ENCODE measurements at places on chromosomes 3 and 15.

- no peak for DNase-seq
Measured at GRCh38 chr3:81406318-81406717, 355.1 kb downstream of the GBE1 start.

DNA sequence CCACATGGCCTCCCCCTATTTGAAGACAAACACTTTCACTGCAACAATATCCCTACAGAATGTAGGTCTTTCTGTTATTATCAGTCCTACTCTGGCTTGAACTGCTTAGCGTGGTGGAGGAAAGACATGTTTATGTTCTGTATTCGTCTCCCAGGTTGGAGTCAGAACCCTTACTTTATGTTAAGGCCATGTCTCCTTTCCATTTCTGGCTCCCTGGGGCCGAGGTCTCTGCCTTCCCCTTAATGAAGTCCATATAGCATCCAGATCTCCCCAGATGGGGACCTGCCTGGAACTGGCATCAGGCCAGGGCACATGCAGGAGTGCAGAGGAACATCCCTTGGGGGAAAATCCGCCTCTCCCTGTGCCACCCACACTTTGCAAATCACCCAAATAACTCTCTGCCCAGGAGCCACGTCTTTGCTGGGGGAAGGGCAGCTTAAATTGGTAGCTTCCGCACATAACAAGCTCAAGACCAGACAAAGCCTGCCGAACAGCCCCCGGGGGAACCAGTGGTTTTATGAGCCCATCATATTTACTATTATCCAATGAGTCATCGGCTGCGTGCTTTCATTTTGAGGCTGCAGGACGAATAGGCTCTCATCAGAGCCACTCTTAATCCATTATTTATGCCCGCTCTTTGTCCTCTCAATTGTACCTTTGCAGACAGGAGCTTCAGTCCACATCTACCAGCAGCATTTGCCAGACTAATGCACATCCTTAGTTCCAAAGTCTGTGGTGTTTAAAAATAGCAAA is 237.0 kb downstream of the UACA start:
- DNase-seq: no peak

DNA sequence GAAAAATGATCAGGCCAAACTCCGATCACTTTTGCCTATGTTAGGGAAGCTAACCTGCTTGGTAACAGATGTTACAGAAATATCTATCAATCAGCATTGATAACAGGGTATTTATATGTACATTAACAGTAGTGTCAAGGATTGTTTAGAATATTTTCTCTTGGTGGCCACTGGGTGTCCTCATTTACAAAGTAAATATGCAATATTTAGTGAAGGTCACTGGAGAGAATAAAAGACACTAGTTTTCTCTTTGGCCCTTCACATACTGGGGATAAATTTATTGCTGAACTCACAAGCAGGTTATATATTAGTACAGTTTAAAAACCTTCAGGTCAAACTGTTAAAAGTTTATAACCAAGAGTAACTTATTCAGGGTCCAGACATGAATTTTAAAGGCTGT is 69.0 kb downstream of the TIGIT start:
- no peak for DNase-seq

DNA sequence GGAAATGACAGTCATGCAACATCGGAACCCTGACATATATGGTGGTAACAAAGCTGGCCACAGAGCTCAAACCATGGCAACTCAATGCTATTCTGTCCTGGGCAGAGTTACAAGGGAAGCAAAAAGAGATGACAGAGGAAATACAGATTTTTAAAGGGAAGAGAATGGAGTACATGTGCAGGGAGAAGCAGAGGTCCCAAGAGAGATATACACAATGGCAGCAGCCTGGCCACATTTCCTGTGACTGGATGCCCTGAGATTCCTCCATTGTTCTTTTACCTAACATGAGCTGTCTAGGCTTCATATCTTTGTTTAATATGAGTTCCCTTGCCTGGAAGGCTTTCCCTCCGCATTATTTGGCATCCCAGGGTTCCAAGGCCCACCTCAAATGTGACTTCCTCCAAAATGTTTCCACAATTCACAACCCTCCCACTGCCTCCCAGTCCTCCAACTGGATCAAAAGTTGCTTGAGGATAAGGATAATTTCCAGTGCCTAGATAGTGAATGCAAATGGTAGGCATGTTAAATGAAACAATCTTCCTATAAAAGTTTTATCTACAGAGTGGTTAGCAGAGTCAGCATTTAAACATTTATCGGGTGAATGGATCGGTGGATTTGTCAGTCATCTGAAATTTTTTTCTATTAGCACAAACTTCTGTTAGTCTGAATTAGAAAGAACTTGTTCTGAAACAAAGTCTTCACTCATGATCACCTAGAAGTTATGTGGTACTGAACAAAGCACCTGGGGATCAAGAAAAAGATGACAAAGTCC is 86.2 kb downstream of the DHX30 start:
- no peak for DNase-seq

GRCh38 chr3:71303627-71304200 is 279.8 kb downstream of the FOXP1 start:
- DNase-seq: no peak

DNA sequence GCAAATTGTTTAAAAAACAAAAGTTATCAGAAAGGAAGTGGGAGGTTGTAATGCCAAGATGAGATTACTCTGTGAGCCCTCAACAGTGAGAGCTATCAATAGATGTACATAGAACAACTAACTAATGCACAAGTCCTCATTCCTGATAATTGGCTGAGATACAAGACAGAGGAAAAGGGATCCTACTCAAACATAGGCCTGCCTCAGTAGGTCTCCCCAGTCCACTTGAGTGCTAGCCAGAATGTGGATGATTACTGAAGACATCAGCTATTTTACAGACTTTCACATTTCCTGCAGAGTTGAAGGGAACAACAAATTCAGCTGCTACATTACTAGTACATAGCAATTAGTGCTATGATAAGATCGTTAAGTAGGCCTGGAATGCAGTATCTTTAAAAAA is 981.9 kb downstream of the TUSC7 start:
- DNase-seq: no peak

DNA sequence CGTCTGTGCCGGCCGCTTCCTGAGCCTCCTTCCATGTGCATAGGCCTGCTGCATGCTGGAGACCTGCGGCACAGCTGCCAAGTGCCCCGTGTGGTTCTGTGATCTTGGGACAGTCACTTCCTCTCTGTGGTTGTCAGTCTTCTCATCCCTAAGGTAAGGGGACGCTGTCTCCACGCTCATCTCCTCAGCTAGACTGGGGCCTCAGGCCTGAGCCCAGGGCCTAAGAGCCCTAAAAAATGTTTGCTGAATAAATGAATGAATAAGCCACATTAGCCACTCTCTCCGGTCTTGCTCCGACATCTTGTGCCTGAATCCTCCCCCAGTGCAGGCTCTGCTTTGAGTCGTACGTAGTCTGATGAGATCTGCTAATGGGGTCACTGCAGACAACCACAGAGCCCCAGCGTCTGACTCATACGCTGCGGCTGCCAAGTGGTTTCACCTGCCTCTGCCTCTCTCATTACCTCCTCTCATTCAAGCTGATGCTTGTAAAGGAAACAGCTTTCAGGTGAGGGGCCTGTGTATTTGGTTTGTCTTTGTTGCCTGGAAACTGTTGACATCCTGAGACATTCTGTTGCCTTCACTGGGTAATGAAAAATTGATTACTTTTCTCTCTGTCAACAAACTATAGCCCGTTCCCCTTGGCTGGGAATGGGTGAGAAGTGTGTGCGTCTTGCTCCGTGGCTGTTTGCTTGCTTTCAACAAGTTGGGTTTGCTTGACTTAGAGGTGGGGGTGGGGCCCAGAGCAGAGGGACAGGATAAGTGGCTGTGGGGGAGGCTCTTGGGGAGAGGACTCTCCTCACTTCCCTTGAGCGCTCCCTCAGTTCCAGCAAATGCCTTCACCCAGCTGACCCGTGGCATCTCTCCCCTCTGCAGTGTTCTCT is 15.9 kb downstream of the RPLP1 start:
- peak; percentile 45 for DNase-seq

DNA sequence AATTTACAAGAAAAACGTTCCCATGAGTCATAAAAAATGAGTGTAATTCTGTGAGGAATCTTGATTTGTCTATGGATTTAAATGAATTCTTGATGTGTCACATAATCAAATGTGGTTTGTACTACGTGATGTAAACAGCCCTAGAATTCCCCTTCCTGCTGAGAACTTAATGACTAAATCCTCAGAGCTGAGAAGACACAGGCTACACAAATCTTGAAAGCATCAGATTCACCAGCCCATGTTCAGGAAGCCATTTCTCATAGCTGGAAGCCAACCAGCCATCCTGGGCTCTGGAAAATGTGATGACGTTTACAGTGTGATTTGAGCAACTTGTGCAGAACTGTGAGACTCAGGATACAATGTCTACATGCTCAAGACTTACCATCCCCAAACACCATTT is 193.7 kb upstream of the MME start:
- peak; percentile 99 for DNase-seq

DNA sequence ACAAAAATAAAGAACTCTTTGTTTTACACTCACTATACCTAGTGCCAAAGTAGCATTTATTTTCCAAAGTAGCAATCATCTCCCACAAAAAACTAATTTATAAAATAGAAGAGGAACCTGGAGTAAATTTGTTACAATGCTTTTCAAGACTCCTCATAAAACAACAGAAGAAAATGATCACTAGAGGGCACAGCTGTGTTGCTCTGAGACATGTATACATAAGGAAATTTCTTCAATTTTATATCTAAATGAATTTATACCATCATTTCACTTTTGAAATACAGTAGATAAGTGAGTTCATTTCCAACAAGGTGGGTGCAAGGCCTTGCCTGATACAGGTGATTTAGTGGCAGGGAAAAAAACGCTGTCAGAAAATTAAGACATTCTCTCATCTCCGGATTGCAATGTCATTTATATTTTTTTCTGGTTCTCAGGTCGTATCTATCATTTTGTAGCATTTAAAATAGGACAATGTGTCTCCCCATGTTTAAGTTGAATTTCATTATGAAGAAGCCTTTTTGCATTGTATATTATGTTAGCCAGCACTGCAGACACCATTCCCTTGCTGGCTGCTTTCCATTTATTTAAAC is 25.3 kb upstream of the ARHGEF26 start:
- DNase-seq: peak; percentile 4

- DNase-seq: peak; percentile 82
Measured at GRCh38 chr15:47293466-47294162, 423.7 kb upstream of the SEMA6D start.

GRCh38 chr15:90306560-90306959 is 41.1 kb downstream of the NGRN start:
- no peak for DNase-seq

GRCh38 chr3:177758126-177758525 is 560.8 kb upstream of the TBL1XR1 start:
- no peak for DNase-seq

DNA sequence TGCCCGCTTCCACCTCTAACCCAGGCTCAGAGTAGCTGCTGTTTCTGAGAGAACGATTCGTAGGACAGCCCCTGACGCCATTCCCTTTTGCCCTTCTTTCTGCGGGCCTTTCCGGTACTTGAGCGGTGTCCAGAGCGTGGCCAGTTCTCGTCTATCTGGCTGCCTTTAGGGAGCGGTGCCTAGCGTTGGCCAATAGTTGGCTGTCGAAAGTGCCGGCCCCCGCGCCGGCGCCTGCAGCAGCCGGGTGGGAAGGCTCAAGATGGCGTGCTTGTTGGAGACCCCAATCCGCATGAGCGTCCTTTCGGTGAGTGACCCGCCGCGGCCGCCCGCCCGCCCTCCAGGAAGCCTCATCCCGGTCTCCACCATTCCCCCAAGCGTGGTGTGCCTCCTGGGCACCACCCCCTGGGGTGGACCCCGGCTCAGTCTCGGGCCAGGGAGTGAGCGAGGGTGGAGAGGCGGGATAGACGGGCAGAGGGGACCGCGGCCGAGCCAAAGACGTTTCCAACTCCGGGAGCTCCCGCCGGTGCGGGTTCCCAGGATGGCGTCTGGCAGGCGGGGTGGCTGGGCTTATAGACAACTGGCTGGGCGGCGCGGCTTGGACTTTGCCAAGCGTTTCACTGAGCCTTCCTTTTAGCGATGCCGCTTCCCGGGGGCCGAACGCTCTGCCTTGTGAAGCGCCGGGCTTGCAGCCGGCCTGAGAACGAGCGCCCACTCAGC is at the start of gene ARMC8:
Gene ARMC8, plus strand, starts transcription at position 6 of the 717 bp plus-strand sequence. Its CDS starts 254 bp downstream, at position 260.
- DNase-seq: no peak

- DNase-seq: no peak
Measured at GRCh38 chr15:82999905-83000671, 11.4 kb downstream of the C15orf40 start.

GRCh38 chr15:77010312-77010686 is 15.4 kb downstream of the PSTPIP1 start:
- no peak for DNase-seq

- no peak for DNase-seq
Measured at GRCh38 chr3:60274646-60275045, 976.6 kb downstream of the FHIT start.

DNA sequence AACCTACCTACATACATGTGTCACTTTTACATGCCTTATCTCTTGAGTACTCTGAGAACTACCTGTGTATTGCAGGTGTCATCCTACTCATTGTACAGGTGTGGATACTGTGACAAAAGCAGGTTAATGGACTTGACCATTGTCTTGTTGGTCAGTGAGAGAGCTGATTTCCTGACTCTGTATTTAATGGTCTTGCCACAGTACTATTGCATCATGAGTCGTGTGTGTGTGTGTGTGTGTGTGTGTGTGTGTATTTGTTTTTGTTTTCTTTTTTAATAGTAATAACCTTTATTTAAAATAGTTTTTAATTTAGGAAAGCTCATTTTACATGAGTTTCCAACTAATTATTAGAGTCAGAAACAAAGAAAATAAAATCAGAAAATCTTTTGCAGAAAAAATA is 7.7 kb downstream of the SELENOT start:
- no peak for DNase-seq

DNA sequence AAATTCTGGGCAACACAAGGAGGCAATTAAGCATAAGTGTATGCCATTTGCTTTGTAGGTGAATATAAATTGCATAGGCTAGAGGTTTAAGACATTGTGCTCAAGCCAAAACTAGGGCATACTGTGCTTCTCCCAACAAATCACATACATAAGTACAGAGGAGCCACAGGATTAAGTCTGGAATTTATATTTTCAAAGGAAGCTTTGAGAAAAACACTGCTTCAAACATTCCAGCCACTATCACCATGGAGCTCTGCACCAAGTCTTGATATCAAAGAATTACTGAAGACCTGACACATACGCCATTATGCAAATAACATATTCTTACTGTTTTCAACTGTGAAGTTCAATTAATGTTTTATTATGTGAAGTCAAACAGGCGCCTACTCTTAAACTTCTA is 119.4 kb upstream of the NPHP3 start:
- DNase-seq: no peak
